Peyer's patch (tissue), 4 donors: ENCODE measurements at places on chromosomes 12 and 14.

- DNase-seq = no peak
Observed at GRCh38 chr12:19675361-19675760, 236.1 kb downstream of the AEBP2 start.

- no peak for DNase-seq
Observed at GRCh38 chr14:75277815-75278421, 710 bp upstream of the FOS start.

GRCh38 chr12:66915306-66915904 is 236.5 kb upstream of the GRIP1 start:
- no peak for DNase-seq

DNA sequence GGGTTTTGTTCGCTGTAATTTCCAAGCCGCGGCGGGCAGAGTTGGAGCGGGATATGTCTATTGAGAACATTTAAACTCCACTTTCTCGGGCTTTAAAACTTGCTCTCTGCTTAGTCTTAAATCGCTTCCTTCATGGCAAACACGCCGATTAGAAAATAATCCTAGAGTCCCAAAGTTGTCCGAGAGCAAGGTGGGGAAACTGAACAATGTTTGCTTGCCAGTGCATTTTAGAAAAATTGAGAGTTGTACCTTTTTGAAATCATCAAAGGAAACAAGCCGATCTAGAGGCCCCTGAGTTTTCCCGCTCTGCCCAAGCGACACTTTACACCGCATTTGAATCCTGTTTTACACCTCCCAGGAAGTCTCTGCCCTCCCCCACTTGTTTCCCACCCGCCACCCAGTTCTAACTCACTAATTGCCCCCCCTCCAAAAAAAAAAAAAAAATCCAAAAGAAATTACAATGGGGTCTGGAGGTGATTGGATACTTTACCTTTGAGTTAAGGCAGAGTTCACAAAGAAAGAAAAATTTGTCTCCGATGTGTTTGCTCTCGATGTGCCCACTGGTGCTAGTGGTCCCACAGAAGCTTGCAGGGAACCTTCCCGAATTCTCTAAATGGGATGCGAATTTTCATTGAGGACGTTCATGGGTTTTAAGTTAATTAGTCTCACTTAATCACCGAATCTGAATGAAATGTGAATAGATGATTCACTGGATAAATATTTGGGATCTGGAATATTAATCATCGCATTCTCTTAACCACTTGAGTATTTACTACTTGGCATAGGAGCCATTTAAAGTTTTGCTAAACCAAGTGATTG is 2.3 kb downstream of the HMGA2 start:
- DNase-seq = no peak

- no peak for DNase-seq
Observed at GRCh38 chr14:105292826-105293711, 7.7 kb downstream of the BRF1 start.

- no peak for DNase-seq
Observed at GRCh38 chr14:68247274-68247673, 427.7 kb downstream of the RAD51B start.

DNA sequence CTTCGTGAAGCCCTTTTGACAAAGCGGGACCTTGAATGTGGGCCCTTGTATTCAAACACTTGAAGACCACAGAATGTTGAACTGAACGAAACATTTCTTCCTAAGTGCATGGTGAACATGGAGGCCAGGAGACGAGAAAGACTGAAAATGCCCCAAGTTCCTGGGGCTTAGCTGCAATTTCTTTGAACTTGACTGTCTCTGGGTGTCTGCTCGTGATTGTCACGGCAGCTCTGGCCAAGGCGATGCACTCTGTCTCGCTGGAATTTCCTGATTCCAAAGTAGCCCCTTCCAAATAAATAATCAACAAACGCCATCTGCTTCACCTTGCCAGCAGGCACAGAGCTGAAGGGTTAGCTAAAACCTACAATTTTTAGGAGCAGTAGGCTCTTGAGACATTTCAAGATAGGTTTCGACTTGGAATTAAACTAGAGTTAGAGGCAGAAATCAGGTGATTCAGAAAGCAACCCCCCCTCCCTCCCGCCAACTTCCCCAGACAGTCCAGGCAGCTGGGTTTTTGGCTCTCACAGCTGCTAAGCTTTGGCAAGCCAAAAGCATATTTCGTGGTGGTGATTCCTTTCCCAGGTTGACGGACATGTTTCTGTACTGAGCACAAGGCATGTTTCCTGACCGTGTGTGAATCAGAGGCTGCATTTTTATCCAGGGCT is 13.5 kb upstream of the IRF2BPL start:
- no peak for DNase-seq

GRCh38 chr12:3172124-3173007 is 95.2 kb downstream of the TSPAN9 start:
- no peak for DNase-seq

DNA sequence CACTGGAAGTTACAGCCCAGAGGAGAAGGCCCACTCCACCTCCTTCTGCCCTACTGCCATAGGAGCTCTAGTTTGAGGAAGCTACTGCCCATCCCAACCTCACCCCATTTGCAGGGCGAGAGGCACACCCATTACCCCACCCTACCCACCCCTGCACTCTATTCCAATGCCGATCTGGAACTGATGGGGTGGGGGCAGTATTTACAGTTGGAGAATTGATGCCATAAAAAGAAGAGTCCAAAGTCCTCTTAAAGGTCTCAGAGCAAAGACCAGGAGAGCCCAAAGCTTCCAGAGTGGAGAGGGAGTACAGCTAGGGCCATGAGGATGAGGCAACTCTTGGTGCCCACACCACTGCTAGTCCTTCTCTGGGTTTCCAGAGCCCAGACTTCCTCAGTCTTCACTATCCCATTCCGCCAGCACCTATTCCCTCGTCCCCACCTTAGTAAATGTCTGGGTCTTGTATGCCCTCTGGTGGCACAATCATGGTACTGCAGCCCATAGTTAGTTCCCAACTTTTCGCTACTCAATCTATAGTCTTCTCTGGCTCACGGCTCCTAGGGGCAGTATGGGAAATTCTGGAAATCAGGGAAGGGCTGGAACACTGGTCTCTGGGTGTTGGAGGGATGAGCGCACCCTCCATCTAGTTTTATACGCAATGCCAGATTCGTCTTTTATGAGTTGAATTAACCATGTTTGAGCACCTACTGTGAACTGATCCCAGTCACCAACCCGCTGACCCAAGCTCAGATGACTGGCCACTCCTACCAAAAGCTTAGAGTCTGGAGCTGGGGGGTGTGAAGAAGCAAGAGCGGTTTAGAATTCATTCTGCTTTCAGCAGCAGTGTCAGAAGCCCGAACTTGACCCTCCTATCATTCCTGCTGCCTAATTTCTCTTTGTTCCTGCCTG is 6.9 kb upstream of the ADCY6 start:
- peak; percentile 88 for DNase-seq

- DNase-seq = no peak
Observed at GRCh38 chr12:79057540-79057939, 193.0 kb downstream of the SYT1 start.

- DNase-seq = no peak
Observed at GRCh38 chr12:94704452-94705306, 54.3 kb upstream of the TMCC3 start.

DNA sequence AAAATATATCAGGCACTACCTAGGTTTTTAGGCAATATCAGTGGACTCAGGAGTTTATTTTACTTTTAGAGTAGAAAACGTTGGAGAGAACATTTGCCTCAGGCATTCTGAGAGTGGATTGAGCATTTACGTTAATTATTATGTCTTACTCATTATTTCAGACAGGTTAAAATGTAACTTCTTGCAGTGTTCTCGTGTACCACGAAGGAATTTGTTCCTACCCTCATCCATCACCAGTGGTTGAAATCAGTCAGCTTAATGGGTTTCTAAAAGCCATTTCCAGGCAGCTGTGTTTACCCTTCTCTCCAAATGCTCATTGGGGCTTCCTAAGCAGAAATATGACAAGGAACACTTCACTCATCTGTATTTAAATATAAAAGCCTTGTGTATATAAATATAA is 9.1 kb upstream of the LDHB start:
- DNase-seq = no peak

GRCh38 chr12:12379831-12380730 is 23.2 kb downstream of the BORCS5 start:
- DNase-seq = no peak

DNA sequence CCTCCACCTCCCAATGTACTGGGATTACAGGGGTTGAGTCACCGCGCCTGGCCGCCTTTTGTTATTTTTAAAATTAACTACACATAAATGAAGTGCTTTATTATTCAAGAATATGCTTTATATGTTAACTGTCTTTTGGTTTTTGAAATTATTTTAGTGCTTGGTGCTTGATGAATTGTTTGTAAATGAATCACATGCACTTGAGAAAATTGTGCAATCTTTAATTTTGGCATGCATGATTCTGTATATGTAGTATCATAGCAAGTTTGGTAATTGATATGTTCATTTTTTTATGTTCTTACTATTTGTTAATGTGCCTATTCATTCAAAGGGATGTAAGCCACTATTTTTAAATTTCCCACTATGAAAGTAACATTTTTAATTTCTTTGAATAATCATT is 440.9 kb downstream of the NAV3 start:
- DNase-seq = no peak

DNA sequence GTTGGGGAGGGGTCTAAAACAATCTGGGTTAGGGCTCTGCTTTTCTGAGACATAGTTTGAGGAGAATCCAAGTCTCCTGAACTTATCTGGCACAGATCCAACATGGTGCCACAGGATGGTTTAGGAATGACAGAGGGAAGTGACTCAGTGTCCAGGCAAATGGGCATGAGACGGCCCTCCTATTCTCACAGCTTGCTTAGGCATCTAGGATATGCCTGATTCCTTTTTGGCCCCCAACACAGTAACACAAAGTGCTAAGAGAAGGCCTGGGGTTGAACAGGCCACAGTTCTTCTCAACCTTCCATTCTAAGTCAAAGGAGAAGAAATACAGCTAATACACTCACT is 117.7 kb downstream of the ZFP36L1 start:
- DNase-seq = no peak

DNA sequence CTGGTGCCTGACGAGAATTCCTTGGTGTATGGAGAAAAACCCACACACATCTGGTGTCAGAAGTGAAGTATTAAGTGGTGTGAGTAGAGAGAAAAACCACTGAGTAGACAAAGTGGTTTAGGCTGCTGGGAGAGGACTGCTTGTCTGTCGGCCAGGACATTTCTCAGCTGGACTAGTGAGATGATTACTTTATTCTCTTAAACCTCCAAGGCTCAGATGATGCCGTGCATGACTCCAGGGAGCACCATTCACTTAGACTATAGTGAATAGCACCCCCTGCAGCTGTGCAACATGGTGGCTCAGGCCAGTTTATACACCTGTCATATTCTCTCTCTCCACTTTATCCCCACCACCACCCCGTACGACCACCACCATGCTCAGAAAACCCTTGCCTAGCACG is 28.5 kb upstream of the NFYB start:
- DNase-seq = no peak

DNA sequence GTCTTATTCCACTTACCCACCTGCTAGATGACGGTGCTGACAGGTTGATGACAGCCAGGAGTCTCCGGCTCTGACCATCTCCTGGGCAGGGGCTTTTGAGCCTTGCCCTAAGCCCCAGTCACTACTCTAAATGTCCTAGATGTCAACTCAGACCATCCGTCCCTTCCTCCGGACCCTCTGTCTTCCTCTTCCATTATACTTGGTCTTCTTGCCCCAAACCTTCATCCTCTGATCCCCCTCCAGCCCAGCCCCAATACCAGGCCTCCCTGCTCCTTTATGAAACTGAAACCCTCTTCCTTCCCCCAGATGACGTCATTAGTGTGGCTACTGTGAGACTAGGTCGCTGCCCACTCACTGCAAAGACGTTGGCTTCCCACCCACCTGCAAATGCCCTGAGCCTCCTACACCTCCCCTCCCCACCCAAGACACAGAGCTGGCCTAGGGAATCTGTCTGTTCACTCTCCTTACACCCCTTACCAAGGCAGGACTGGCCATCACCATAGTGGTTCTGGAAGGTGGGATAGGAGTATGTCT is 10.1 kb downstream of the KRT71 start:
- DNase-seq = no peak

DNA sequence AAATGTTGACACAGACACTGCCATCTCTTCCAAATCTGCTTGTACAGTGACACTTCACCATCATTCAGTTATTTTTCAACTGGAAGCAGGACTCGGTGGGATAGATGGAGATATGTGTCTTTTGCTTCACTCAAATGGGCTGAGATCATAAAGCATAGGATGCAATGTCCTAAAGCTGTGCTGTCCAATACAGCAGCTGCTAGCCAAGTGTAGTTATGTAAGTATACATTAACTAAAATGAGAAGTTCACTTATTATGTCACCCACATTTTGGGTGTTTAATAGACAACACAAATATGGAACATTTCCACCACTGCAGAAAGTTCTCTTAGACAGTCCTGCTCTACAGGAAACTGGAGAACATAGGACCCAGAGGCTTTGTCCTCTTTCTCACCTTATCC is 43.6 kb downstream of the AREL1 start:
- DNase-seq = no peak
